ENCODE measurements at places on chromosomes 3 and 15. TPM values are rescaled to one million over a fixed set of nuclear protein-coding genes. Genes with fewer than 3 reads are reported as not detected.

DNA sequence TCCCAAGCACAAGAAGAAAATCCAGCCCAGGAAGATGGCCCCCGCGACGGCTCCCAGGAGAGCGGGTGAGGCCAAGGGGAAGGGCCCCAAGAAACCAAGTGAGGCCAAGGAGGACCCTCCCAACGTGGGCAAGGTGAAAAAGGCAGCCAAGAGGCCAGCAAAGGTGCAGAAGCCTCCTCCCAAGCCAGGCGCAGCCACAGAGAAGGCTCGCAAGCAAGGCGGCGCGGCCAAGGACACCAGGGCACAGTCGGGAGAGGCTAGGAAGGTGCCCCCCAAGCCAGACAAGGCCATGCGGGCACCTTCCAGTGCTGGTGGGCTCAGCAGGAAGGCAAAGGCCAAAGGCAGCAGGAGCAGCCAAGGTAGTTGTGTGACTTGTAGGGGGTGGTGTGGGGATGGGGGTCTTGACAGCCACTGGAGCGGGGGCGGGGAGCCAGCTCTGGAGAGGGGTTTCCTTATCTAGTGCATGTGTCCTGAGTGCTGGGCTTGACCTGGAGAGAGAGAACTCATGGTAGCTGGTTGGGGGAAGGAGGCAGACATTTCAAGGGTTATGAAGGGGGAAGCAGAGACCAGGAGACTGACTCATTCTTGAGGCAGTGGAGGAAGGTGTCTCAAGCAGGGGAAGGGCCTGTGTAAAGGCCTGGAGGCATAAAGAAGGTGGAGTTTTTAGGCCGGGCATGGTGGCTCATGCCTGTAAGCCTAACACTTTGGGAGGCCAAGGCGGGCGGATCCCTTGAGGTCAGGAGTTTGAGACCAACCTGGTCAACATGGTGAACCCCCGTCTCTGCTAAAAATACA lies 6.2 kb downstream of the H1-8 start:
- peak; percentile 25 for DNase-seq

DNA sequence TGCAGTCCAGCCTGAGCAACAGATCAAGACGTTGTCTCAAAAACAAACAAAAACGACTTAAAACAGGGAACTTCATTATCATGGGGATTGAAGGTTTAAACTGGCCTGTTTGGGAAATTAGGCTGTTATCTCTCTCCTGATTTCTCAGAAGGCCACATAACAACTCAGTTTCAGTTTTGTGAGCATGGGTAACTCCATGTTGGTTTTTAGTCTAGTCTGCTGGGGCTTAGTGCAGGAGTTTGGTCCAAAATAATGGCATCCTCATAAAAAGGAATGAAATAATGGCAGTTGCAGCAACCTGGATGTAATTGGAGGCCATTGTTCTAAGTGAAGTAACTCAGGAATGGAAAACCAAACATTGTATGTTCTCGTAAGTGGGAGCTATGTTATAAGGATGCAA lies 2.3 kb upstream of the ZNF280D start:
- no peak for DNase-seq

The RBP2 gene
- total RNA-seq: not detected

GRCh38 chr3:122305818-122306621 lies 19.0 kb upstream of the CSTA start:
- no peak for DNase-seq

The UBA7 gene
- 341 TPM for total RNA-seq

The MAGEF1 gene
- 18.9 TPM for total RNA-seq

The HDAC11 gene
- 12.1 TPM for total RNA-seq

DNA sequence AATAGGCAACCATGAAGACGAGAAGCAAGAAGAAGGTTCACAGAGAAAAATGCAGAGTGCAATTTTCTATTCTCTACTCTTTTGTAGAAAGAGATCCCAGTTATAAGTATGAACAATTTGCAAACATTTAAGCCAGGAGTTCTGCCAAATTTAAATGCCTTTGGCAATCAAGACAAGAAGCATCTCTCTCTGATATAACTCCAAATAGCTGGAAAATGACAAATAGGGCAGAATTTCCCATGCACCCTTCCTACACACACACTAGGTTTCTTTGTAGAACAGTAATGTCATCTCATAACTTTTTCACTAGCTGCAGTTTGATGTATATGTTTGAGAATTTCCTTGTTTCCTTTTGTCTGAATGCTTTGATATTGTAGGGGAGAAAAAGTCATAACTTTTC lies 333.5 kb upstream of the AZI2 start:
- no peak for DNase-seq

DNA sequence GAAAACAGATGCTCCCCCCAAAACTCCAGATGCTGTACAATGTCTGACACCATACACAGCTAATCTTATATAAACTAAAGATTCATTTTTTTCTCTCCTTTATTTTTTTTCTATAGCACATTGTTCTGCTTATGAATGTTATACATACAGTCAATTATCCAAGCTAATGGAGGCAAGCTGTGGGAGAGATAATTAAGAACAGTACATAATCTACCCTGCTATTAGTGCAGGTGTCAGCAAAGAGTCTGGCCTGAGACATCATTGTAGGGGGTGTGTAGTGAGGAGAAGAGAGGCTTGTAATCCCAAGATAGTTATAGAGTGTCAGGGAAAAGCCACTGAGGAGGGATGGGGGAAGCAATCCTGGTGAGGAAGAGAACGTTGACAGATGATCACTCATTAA lies 25.4 kb upstream of the CHMP2B start:
- DNase-seq: no peak

DNA sequence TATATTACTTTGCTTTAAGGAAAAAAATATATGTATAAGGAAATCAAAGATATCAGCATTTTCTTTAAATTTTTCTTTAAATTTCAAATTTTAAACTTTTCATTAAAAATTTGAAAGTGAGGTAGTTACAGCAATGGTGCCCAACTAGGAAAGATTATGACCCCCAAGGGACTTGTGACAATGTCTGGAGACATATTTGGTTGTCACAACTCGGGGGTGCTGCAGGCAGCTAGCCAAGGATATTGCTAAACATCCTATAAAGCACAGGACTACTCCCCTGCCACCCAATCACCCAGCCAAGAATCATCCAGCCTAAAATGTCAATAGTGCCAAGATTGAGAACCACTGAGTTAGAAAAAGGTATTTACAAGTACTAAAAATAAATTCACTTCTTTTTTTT lies 57.3 kb downstream of the SLC4A7 start:
- no peak for DNase-seq
